ENCODE measurements at places on chromosomes 6 and 20.

GRCh38 chr6:118122801-118123200 is 215.7 kb downstream of the SLC35F1 start:
- DNase-seq = no peak

- DNase-seq = no peak
Observed at GRCh38 chr6:138655828-138656227, 117.7 kb upstream of the CCDC28A start.

DNA sequence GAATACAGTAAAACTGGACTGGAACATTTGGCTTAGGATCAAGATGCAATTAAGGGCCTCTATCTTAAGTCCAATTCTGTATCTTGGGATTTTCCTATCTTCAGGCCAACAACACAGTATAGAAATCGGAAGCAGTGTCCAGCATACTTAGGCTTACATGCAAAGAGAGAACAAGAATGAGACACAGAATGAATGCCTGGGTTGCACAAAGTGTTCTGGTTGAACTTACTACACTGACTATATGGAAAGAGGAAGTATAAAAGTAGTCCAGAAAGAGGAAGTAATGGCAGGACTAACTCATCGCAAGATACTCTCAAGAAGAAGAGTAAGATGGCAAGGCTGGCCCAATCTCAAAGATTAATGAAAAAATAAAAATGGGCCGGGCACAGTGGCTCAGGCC is 87.6 kb downstream of the BTBD9 start:
- DNase-seq = no peak

DNA sequence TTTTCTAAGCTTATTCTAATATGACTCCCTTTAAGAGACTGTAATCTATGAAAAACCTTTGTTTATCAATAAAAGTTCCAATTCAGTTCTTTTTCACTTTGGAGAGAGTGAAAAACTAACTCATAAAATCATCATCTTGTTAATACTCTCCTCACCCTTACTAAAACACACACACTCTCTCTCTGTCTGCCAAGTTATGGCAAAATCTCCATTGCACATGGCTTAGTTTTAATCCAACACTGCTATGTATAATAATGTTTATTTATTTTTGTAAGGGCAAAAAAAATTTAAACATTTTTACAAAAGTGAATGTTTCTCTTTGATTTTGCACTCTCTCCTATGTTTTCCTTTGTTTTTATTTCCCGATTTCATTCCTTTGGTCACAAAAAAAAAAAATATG is 253.2 kb downstream of the BMP7 start:
- DNase-seq = no peak

Data from NCI-H446 (cell line).